Esophagus muscularis mucosa (tissue), 4 donors: ENCODE measurements at places on chromosomes 6 and 20.

- no peak for DNase-seq
These were observed 450.0 kb downstream of the FRK start for GRCh38 chr6:115610696-115611095.

DNA sequence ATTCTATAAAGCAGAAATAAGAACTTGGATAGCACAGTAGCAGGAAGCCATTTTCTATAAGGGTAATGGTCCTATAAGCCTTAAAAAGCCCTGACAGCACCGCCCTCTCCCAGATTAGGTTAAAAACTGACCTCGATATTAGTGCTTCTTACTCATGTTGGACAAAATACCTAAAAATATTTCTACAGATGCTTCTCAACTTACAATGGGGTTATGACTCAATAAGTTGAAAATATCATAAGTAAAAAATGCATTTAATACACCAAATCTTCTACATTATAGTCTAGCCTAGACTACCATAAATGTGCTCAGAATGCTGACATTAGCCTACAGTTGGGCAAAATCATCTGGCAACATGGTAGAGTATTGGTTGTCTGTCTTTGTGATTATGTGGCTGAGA, 70.3 kb downstream of the SESN1 start:
- no peak for DNase-seq

DNA sequence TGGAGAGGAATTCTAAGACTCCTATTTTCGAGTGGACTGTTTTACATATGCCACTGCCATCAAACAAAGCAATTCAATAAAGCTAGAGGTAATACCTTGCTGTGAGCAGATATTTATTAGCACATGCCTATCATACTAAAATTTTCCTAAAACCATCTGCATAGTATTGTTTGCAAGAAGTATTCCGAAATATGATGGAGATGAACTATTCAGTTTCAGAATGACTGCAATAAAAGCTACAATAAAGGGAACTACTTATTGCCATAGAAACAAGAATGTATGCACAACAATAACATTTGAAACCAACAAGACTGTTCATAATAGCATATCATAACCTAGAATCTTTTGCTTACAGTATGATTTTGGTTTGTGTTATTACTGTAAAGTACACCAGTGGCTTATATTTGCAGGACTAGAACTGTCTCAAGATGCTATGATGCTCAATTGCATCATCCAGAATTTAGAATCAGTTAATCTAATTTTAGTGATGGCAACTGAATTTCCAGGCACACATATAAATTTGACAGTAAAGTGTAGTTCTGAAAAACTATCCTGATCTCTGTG, 144.3 kb downstream of the GRIK2 start:
- DNase-seq, result no peak

- no peak for DNase-seq
These were observed 10.7 kb upstream of the RFX6 start for GRCh38 chr6:116866281-116866871.

DNA sequence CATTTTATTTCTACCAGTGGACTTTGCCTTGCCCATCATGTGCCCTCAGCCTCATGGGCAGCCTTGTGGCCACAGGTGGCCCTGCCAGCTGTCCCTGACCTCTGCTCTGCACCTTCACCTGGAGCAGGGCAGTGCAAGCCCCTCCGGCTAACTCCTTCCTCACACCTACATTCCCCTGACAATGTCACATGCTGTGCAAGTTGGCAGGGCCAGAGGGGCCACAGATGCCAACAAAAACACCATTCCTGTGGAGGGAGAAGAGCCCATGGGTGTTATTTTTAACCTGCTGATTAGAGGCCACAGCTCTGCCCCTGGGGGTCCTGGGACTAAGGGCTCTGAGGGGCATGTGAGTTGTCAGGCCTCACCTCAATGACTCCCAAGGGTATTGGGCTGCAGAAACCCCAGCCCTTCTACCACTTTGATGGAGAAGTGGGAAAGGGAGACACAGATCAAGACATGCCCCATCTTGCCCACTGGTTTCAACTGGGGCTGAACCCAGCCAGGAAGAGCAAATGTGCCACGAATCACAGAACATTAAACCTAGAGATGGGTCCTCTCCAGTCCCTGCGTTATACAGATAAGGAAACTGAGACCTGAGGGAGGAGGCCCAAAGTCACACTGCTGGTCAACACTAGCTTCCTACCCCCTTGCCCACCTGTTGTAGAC, 65.0 kb downstream of the MRPL14 start:
- no peak for DNase-seq

DNA sequence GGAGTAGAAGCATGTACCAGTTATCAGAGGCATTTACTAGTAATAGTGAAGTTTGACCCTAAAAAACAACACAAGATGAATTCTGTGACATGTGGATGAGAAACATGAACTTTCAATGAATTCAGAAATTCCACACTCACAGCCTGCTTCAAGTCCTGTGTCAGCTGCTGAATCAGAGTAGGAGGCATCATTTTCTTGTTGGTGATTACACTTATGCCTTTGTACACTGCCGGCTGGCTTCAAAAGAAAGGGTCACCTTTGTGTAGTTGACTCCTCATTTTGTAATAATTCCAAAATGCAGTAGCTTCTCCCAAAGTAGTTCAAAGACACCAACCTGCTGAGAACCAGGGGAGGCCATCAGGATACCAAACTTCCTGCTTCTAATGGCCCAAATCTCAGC, 165.5 kb downstream of the BACH2 start:
- DNase-seq, result no peak

GRCh38 chr6:33483678-33484077, 29.3 kb downstream of the ZBTB9 start:
- DNase-seq, result no peak
